ENCODE measurements at places on chromosomes 5 and 9.

- DNase-seq, result no peak
Observed at GRCh38 chr9:14723301-14723700, 768 bp upstream of the CER1 start.

GRCh38 chr5:179994583-179995323 lies 76.8 kb downstream of the RNF130 start:
- no peak for DNase-seq

GRCh38 chr5:42429694-42430093 lies 6.5 kb downstream of the GHR start:
- DNase-seq, result no peak

GRCh38 chr5:149129181-149129580 lies 12.1 kb upstream of the ABLIM3 start:
- DNase-seq, result no peak

DNA sequence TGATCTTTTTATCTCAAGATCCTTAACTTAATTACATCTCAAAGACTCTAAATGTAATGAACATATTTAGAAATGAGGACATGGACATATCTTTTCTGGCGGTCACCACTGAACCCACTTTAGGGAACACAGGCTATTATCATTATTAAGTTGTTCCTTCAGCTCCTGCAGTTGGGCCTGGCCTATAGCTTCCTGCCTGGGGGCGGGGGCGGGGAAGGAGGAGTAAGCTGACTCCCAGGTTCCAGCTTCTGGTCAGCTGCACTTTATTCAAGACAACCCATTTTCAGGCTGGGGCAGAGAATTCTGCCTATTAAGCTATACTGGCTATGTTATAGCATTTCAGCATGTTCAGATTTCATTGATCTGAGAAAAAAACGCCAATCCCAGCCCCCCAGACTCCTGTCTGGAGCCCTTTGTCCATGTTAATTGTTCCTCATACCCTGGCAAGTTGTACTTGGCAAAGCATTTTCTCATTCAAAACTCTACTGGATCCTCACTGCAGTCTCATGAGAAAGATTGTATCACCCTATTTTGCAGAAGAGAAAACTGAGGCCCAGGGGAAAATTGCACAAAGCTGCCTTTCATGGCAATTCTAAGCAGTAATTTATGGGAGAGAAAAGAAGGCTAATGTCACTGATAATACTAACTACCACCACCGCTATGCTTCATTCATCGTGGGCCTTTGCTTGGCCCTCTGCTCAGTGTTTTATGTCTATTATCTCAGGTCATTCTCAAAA lies 25.1 kb downstream of the COL15A1 start:
- no peak for DNase-seq

DNA sequence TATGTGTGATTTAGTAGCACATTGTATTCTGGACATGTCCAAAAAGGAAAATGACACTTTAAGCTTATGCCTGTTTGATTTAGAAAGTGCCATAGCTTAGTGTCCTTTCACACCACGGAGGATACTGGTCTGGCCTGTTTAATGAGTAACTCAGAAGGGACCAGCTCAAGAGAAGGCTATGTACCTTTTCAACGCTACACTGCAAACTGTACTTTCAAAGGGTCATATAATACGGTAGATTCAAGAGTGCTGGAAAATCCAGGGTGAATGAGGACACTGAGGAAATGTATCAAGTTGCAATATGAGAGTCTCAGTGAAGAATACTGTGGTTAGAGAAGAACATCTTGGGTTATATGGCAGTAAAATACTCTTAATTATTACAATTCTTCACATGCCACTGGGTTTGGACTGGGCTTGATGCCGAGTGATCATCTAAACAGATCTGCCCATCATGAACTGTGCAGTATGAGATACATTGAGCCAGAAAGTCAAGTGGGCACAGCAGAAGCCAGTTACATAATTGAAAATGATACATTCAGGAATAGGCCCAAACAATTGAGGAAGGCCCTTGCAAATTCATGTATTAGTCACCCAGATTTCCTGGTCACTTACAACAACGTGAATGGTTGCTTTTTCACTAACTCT lies 1211.5 kb upstream of the CDH9 start:
- no peak for DNase-seq

Data from urinary bladder (tissue), 4 donors.